Uterus (tissue), 4 donors: ENCODE measurements at places on chromosomes 5 and 9. TPM values are rescaled to one million over a fixed set of nuclear protein-coding genes. Genes with fewer than 3 reads are reported as not detected.

DNA sequence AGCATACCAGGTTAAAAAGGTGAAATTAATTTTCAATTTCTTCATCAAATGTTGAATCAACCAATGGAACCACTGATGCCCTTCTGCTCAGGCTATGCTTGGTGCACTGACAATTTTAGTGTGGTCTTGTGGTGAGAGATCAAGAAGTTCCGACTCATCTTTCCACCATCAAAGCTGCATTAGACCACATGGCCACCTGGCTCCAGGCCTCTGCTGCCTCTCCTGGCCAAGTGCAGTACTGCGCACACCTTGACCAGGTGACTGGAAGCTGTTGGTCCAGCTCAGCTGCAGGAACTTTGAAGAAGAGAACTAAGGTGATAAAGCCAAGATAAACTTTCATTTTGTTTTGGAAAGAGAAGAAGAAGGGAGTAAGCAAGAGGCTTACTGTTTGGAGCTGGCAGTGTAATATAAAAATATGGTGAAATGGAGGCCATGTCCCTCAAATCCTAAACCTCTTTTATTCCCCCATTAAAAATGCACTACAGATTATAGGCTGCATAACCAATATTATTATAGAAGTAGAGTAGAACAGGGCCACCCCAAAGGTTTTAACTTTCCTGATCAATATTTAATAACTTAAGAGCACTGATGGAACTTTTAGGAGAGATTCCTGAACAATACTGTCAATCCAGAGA, 315.5 kb upstream of the C9orf72 start:
- no peak for DNase-seq

GRCh38 chr9:137275588-137276472, 1.7 kb upstream of the TOR4A start:
- DNase-seq, result no peak

GRCh38 chr9:23522952-23523351, 303.1 kb downstream of the ELAVL2 start:
- DNase-seq, result no peak

The FGF18 gene
- not detected for total RNA-seq

The TRPM6 gene
- 2.3 TPM for total RNA-seq

The FAM81B gene
- not detected for total RNA-seq
